Epithelial cell of proximal tubule (primary cell): ENCODE measurements at places on chromosomes 1 and 21. TPM values are rescaled to one million over a fixed set of nuclear protein-coding genes. Genes with fewer than 3 reads are reported as not detected.

KCNQ4 gene
- total RNA-seq, result 1.0 and 2.2 TPM in 2 replicates

NBPF6 gene
- total RNA-seq, result not detected in 2 replicates

ADPRS gene
- total RNA-seq, result 91.4 and 92.2 TPM in 2 replicates

MIS18A gene
- 31.4 and 32.5 TPM in 2 replicates for total RNA-seq

ELF3 gene
- 70.2 and 265 TPM in 2 replicates for total RNA-seq

BRINP3 gene
- not detected in 2 replicates for total RNA-seq

GLIS1 gene
- 2.5 and 2.7 TPM in 2 replicates for total RNA-seq

AVPR1B gene
- total RNA-seq, result not detected in 2 replicates
